ENCODE measurements at places on chromosomes 7 and 10.

GRCh38 chr7:31368620-31369019 is 28.1 kb upstream of the NEUROD6 start:
- DNase-seq = no peak

DNA sequence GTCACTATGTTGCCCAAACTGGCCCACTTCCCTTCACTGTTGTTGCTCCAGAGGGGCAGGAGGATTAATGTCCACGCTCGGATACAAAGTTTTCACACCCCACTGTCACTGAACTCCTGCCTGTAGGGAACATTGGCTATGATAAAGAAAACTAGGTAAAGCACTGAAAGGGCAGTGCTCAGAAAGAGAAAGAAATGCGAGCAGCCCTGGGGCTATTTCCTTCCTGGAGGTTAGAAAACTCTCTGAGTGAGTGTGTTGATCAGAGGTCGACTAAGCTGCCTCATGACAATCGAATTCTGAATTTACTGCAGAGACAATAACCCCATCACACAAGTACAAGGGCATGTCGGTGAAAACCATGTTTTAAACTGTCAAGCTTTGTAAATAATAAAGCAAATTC is 227.2 kb upstream of the PITRM1 start:
- no peak for DNase-seq

GRCh38 chr7:141975806-141976523 is 2.4 kb upstream of the TAS2R38 start:
- peak; percentile 58 for DNase-seq

- DNase-seq = no peak
These were observed 41.8 kb downstream of the VIPR2 start for GRCh38 chr7:159102681-159103381.

- peak; percentile 27 for DNase-seq
These were observed 307.4 kb upstream of the AOAH start for GRCh38 chr7:37031571-37032257.

GRCh38 chr7:2053395-2053794 is 179.3 kb downstream of the MAD1L1 start:
- no peak for DNase-seq

DNA sequence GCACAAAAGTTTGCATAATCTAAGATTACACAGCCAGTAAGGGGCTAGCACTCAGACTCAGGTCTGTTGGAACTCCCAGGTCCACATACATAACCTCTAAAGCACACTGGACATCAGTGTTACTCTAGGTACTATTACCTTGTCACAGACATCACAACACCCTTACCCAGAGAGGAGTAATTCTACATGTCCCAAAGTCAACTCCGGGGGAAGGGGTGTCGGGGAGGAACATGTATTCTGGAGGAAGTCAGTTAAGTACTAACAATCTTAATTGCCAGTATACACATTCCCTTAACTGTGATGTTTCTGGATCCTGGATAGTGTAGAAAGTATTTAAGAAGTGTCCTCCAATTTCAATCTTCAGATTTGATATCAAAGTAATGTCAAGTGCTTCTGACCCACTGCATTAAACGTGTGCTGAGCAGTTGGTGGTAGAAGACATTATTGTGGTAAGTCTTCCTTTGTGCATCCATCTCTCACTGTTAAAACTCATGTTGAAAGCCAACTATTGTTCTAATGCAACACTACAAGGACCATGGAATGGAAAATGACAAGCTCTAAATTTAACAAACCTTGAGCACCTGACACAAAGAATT is 155.4 kb downstream of the CRPPA start:
- DNase-seq = no peak

- DNase-seq = peak; percentile 72
These were observed 84.2 kb upstream of the MKI67 start for GRCh38 chr10:128210215-128211063.

- no peak for DNase-seq
These were observed 406.6 kb downstream of the HTR7 start for GRCh38 chr10:90451283-90451682.

DNA sequence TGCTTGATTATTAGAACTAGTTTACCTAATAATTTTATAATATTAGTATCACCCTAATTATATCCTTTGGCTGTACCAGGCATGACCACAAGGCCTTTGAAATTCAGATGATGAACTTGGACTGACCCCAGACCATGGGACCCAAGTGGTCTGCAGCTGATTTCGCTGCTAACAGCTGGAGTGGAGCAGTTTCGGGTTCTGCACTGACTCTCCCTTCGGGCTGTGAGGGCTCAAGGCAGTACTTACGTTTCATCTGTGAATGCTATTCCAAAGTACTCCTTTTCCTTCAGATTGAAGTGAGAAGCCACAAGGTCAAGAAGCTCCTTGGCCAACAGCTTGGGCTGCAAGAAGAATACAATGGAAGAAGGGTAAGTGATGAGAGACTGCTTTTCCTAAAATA is 223.8 kb downstream of the PRPF18 start:
- DNase-seq = no peak

- DNase-seq = no peak
These were observed 281.7 kb downstream of the BBS9 start for GRCh38 chr7:33411020-33411419.

DNA sequence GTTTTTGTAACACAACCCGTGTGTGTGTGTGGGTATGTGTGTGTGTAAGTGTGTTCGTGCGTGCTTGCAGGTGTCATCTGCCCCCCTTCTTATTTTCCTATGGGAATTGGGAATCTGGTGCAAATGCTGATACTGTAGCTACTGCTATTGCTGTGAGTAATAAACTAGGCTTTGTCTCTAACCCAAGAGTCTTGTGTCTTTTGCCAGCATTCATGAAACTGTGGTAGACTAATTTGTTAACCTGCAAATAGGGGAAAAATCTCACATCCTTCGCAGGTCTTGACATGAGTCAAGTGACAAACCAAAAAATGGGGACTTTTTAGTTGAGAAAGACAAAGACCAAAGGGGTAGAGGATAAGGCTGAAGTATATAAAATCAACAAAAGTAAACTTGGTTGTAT is 57.9 kb upstream of the FAM133B start:
- no peak for DNase-seq

DNA sequence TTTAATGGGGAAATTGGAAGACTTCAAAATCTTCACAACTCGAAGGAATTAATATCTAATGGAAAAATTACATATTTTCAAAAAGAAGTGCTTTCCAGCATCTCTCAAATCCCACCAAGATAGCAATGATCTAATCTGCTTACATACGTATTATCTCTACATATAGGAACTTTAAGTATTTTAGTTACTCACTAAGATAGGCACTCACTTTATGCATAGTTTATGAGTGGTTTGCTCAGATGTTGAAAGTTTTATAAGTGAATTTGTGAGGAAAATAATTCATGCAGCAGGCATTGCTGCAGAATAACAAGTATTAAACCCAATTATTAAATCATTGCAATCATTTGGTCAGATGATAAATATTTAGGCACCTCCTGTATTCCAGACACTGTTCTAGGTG is 2.3 kb upstream of the CYTH3 start:
- DNase-seq = no peak

DNA sequence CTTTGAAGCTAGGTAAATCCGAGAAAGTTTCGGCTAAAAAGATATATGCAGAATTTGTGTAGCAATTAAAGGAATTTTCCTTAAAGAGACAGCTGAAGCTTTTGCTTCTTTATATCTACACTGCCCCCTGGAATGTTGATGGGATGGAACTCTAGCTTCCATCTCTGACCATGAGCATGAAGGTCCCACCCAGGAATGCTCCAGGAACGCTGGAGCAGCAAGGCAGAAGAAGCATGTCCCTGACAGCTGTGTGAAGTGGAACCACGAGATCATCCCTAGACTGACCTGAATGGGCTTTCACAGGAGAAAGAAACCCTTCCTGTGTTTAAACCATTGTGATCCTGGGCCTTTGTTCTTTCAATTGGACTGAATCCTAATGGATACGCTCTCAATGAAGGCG is 99.7 kb upstream of the NOBOX start:
- no peak for DNase-seq

DNA sequence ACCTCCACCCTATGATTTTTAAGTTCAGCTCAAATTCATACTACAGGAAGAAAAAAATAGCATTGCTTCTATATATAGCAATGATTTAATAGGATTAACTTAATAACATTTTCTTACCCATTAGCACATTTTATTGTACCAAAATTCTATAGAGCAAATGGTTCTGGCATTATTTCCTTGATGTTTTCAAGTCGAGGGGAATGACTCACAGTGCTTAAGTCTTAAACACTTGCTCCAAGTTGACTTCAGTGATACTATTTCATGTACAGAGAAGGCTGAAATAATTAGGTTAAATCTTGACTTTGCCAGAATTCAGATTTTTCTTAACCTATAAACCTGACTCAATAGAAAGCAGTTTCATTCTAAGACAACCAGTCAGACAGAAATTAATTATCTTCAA is 1133.8 kb downstream of the SORCS3 start:
- no peak for DNase-seq

DNA sequence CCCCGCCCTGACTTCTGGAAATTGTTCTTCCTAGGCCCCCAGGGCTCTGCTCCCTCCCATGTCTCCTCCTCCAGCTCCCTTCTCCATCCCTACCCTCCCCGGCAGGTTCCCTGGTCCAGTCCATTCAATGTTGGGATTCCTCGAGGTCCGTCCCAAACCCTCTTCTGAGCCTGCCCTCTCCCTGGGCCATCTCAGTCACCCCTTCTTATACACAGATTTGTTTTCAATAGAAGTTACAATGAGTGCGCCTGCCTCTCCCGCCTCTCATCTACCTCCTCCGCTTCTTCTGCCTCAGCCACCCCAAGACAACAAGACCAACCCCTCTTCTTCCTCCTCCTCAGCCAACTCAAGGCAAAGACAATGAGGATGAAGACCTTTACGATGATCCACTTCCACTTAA is 67.9 kb downstream of the OAT start:
- no peak for DNase-seq

DNA sequence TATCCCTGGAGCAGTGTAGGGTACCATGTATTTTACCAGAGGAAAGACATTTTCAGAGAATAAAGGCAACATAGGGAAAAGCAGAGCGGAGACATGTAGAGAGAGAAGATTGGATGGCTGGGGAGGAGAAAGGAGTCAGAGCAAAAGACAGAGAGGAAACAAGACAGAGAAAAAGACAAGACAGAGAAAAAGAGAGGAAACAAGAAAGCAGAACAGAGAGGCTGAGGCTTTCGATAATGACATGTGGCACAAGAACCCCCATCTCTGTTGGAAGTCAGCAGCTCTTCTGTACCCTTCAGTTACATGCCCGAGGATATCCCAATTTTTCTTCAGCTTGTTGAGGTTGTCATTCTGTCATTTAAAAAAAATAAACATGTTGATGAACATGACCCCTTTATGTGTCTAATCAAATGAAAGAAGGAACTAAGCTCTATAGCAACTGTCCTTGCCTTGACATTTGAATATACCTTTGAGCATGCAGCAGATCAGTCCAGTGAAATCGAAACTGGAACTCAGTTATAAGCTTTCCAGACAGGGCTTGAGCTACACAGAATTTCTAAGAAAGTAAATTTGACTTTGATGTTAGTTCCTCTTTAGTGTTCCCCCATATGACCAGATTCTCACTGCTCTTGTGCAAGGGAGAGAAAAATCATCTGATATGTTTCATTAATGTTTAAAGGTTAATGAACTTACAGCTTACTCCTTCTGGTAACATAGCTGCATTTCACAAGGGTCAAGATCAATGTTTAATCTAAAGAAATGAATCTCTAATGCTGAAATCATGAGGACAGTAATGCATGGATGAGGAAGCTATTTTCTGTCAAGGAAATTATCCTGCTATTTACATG is 75.1 kb upstream of the SP4 start:
- DNase-seq = no peak

DNA sequence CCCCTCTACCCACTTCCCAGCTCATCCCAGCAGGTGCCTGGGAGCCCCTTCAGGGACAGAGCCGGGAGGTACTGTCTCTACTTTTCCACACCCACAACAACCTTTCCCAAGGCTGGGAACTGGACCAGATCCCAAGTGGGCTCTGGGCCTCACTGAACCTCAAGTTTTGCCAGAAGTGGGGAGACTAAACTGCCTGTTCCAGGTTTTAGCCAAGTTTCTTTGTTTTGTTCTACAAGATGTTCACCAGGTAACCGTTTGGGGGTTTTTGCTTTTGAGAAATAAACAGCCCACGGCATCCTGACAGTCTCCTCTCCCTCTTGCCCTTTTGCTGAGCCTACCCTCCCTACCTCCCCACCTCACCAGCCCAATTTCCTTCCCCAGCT is 10.6 kb upstream of the EMX2 start:
- no peak for DNase-seq

GRCh38 chr7:108051454-108051853 is 48.5 kb upstream of the LAMB1 start:
- no peak for DNase-seq

DNA sequence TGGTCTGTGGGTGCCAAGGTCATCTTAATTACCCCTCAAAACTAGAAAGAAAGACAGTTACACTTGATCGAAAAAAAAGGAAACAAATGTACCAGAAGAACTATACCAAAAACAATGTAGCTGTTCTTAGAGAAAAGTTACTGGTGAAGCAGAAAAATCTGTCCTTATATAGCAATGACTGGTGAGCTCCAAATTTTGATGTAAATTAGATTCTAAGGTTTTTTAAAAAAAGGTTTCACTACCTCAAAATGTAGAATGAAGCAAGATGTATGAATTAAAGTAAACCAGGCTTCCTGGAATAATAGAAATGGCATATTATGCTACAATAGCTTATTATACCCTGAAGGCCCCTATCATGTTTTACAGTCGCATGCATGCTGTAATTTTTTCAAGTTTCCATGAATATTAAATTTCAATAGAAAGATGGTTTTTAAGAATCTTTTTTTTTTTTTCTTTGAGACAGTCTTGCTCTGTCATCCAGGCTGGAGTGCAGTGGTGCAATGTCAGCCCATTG is 28.4 kb upstream of the FKBP9 start:
- DNase-seq = no peak

- DNase-seq = no peak
These were observed 2.0 kb downstream of the ACSM6 start for GRCh38 chr10:95196046-95196445.

- DNase-seq = no peak
These were observed 42.8 kb upstream of the NUB1 start for GRCh38 chr7:151298765-151299164.

GRCh38 chr7:4281231-4281993 is 400.7 kb upstream of the FOXK1 start:
- DNase-seq = no peak

GRCh38 chr7:31648288-31648687 is 38.7 kb upstream of the PPP1R17 start:
- DNase-seq = no peak

- DNase-seq = no peak
These were observed 645 bp upstream of the SIRT1 start for GRCh38 chr10:67883710-67884312.

GRCh38 chr7:113083132-113083815 is 3.4 kb downstream of the GPR85 start:
- DNase-seq = no peak

GRCh38 chr10:97407211-97407951 is 6.2 kb upstream of the RRP12 start:
- peak; percentile 56 for DNase-seq

DNA sequence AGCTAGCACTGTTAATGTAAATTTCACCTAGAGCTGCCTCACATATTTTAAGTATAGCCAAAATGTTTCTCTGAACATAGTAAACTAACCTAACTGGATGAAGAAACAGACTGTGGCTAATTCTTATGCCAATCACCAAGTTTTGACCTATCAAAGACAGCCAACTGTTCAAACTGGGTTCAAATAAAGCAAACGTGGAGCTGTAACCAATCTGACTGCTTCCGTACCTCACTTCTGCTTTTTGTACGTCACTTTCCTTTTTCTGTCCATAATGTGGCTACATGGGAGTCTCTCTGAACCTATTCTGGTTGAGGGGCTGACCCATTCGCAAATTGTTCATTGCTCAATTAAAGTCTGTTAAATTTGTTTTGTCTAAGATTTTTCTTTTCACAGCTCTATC is 66.3 kb upstream of the ETV1 start:
- no peak for DNase-seq

All from activated T-cell treated with anti-CD3 and anti-CD28 coated beads for 48 hours (primary cell).